ENCODE measurements at places on chromosomes 11 and 22. TPM values are rescaled to one million over a fixed set of nuclear protein-coding genes. Genes with fewer than 3 reads are reported as not detected.

DNA sequence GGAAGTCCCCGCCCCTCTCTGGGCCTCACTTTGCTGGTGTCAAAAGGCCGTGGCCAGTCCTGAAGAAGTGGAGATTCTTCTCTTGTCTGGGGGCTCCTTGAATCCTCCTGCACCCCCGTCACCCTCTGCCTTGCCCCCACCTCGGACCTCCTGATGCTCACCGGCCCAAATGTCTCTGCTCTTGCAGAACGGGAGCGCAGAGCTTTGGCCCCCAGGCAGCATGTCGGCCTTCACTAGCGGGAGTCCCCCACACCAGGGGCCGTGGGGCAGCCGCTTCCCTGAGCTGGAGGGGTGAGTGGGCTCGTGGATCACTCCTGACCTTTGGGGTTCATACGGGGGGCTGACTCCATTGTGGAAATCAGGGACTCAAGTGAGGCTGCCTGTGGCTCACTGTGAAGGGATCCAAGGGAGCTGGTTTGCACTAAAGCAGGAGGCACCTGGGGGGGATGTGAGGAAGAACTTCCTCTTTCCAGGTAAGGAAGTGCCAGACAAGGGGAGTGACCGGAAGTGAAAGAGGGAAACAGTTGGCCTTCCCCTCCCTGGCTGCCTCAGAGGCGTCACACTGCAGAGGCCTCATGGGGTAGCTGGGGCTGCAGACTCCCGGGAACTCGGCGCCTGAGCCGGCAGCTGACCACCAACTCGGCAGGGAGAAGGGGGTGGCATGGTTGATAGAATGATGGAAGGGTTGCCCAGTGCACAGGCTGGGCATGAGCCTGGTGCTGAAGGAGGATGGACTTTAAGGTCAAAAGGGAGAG, 23.1 kb downstream of the CSF2RB start:
- no peak overlapping the region for H3K4me3 ChIP-seq
- H3K36me3 ChIP-seq, result peaks cover 31% of the 10 kb centered on the region
- no peaks in the 10 kb centered on the region for H3K4me1 ChIP-seq

DNA sequence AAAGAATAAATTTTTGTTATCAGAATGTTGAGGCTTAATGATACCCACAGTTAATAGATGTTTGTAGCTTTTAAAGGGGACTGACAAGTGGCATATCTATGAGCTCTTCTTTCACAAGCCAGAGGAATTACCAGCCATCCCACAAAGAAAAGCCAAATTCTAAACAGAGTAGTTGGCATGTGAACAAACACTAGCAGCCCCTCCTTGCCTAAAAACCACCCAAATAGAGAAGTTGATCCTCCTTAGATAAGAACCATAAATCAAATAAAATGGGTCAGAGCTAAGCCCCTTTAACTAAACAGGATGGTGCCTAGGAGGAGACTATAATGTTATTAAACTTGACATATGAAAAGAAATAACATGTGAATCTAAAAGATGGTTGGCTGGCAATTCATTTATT, 11.4 kb downstream of the LPXN start:
- no peak overlapping the region for H3K27ac ChIP-seq
- no peak for DNase-seq
- no peaks in the 10 kb centered on the region for H3K27me3 ChIP-seq
- no peaks in the 10 kb centered on the region for H3K4me1 ChIP-seq
- no peak overlapping the region for H3K4me3 ChIP-seq

GRCh38 chr11:71120471-71120896, 131.9 kb downstream of the SHANK2 start:
- H3K27ac ChIP-seq, result no peak overlapping the region
- H3K36me3 ChIP-seq, result no peaks in the 10 kb centered on the region
- H3K4me1 ChIP-seq, result no peaks in the 10 kb centered on the region

DNA sequence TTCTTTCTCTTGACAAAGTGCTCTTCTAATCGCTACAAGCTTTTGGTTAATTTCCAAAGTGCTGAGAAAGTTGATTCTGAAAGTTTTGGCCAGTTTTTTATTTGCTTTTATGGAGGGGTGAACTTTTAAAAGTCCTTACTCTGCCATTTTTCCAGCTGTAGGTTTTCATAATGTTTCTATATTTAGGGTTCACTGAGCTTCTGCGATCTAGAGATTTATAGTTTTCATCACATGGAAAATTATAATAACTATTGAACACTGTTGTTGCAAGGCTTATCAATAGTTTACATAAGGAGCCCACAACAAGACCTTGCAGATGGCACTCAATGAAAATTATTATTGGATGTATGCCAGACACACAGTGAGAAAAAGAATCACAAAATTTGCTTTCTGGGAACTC, 55.1 kb downstream of the DLG2 start:
- no peaks in the 10 kb centered on the region for H3K36me3 ChIP-seq
- no peak overlapping the region for H3K4me3 ChIP-seq
- no peak overlapping the region for H3K27ac ChIP-seq
- no peaks in the 10 kb centered on the region for H3K4me1 ChIP-seq
- H3K27me3 ChIP-seq, result peaks cover 2% of the 10 kb centered on the region

HBG1 gene
- total RNA-seq, result not detected

SCN3B gene
- total RNA-seq, result 1.5 TPM
